ENCODE measurements at places on chromosomes 1 and 21.
A peak's percentile ranks its signal among the peaks of the same experiment; 100 is the strongest.

DNA sequence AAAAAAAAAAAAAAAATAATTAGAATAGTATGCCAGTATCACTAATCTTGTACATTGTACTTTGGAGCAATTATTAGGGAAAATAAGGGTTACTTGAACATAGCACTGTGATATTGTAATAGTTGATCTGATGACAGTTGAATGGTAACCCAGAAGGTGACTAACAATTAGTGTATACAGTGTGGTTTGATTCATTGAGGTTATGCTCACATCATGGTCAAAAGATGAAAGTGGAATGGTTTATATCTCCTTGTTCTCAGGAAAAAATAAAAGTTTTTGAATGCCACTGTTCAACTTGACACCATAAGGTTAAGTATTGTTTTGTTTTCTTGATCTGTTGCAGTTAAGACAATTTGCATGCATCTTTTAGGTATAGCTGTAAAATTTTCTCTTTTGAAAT lies 87.0 kb downstream of the GPR52 start:
- DNase-seq = peak; percentile 60

DNA sequence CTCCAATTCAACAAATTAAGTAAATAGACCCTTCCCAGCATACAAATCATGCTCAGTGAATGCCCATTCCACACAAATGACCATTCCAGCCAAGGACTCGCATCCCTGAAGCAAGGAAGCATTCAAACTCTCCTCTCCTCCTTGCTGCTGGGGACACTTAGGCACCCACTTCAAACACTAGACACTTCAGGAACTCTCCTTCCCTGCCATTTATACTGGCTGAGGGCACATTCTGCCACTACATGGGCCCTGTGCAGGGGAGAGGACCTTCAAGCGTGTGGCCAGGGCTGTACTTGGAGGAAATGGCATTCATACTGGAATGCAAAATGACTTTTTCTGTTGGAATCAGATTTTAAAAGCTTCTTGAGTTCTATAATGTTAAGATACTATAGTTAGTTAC lies 22.3 kb downstream of the GJA5 start:
- no peak for DNase-seq

DNA sequence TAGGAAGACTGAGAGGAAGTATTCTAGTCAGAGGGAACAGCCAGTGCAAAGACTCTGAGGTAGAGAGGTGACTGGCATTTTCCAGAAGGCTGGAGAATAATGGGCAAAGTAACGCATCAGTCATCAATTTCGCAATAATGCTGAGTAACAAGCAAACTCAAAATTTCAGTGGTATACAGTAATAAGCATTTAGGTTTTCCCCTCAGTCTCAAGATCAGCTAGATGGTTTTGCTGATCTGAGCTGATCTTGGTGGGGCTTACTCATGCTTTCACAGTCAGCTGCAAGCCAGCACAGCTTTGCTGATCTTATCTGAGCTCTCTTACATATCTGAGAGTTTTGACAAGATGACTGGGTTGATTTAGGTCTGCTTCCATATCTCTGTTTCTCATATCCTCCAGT lies 108.7 kb downstream of the TSEN15 start:
- DNase-seq = peak; percentile 40

DNA sequence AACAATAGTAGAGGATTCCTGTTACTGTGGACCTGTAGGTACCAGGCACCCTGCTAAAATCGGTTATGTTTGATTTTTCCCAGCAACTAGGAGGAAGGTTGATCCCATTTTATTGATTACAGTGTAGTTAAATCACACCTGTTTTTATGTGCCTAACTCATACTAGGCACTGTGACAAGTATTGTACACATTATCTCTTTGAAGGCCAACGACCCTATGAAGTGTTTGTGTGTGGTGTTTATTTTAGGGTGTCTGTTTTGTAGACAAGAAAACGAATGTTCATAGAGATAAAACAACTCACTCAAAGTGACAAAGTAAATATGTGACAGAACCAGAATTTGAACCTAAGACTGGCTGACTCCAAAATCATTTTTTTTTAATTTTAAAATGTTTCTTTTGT lies 49.5 kb downstream of the FGGY start:
- no peak for DNase-seq

GRCh38 chr1:211616231-211616964 lies 37.4 kb upstream of the SLC30A1 start:
- no peak for DNase-seq

DNA sequence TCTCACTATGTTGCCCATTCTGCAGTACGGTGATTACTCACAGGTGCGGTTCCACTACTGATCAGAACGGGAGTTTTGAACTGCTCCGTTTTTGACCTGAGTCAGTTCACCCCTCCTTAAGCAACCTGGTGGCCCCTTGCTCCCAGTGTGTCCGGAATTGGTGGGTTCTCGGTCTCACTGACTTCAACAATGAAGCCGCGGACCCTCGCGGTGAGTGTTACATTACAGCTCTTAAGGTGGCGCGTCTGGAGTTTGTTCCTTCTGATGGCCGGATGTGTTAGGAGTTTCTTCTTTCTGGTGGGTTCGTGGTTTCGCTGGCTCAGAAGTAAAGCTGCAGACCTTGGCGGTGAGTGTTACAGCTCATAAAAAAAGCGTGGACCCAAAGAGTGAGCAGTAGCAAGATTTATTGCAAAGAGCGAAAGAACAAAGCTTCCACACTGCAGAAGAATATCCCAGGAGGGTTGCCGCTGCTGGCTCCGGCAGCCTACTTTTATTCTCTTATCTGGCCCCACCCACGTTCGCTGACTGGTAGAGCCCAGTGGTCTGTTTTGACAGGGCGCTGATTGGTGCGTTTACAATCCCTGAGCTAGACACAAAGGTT lies 17.6 kb upstream of the PARP1 start:
- no peak for DNase-seq

GRCh38 chr1:27736252-27736651 lies 10.5 kb downstream of the FAM76A start:
- DNase-seq = no peak

DNA sequence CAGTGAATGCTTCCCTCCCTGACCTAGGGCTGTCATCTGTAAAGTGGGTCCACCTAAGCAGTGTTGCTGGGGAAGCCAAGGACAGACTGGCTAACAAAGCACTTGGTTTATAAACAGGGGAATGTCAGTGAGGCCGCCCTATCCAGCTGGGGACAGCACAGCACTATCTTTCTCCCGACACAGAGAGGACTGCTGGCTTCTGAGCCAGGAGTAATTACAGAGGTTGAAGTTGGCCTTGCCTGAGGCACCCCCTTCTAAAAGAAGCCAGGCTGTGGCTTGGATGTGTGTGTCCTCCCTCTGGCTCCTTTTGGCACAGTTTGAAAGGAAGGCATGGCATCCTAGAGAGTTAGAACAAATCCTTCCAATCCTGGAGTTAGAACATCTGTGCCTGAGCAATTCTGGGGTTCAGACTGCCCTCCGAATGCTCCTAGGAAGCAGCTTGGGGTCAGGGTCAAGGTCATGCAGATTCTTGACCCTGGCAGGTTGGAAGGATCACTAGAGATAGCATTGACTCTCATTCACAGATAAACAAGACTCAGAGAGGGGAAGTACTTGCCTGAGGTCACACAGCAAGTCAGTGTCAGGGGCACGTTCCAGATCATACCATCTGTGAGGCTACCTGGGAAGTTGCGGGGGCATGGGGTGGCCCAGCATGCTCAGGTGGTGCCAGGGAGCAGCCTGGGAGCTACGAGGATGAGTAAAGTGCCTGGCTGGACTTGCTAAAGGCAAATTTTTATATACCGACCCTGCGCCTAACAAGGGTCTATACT lies 1.3 kb upstream of the LDLRAP1 start:
- no peak for DNase-seq

- DNase-seq = no peak
Observed at GRCh38 chr1:22330760-22331119, 120.9 kb upstream of the ZBTB40 start.

DNA sequence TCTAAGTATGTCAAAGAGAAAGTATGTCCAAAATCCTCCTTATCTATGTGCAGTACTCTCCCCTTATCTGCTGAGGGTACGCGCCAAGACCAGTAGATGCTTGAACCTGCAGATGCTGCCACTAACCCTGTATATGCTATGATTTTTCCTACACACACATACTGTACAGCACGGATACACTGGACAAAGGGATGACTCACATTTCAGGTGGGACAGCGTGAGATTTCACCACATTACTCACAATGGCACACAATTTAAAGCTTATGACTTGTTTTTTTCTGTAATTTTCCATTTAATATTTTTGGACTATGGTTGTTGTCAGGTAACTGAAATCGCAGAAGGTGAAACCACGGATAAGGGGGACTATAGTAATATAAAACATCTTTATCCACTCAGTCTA lies 4.1 kb downstream of the ORC1 start:
- DNase-seq = no peak

GRCh38 chr1:244854166-244854565 lies 10.2 kb downstream of the HNRNPU start:
- DNase-seq = no peak

GRCh38 chr1:114026797-114027196 lies 47.5 kb downstream of the OLFML3 start:
- no peak for DNase-seq

DNA sequence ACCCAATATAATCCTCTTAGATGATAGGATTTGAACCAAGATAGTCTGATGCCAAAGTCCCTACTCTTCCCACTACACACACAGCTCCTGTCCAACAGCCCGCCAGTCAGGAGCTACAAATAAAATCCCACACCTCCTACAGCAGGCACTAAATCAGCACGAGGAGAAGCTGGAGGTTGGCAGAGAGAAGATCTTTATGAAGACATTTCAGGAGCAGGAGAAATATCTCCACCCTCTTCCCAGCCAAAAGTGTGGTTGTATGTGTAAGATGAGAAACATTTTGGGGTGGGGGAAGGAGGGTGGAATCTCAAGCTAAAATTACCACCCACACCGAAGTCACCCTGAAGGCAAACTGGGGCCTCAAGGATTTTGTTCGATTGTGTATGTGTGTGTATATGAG lies 54.5 kb downstream of the PLXNA2 start:
- no peak for DNase-seq

GRCh38 chr1:165942927-165943597 lies 115.6 kb downstream of the UCK2 start:
- no peak for DNase-seq

GRCh38 chr21:16569679-16570078 lies 839.9 kb downstream of the USP25 start:
- DNase-seq = no peak

DNA sequence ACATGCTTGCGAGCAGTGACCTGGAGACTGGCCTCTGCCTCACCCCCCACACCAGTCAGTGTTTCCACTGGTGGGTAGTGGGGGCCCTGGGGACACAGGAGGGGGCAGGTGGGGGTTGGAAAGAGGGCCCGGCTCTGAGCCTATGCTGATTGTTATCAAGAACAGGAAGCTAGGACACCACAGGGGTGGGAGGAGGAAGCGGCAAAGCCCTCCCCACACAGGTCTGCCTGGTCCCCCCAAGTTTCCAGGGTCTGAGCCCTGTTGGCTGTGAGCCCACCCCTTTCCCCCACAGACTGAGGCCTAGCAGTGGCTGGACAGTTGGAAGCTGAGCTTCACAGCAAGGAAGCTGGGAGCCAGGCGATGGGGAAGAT lies 1.6 kb upstream of the PTPN7 start:
- DNase-seq = no peak

- DNase-seq = no peak
Observed at GRCh38 chr21:32184485-32184884, 94.4 kb downstream of the MIS18A start.

- no peak for DNase-seq
Observed at GRCh38 chr1:172408958-172409357, 11.5 kb upstream of the C1orf105 start.

DNA sequence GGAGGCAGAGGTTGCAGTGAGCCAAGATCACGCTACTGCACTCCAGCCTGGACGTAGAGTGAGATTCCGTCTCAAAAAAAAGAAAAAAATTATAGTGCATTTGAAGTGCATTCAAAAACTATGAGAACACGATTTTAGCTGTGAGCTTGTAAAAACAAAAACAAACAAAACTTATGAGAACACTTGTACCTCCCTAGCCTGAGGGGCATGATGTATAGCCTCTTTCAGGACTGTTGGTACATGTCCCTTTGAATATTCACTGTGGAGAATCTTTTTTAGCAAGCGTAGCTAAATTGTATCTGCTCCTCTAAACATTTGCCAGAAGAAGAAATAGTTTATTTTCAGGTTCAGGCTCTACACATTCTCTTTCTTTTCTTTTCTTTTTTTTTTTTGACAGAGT lies 9.5 kb upstream of the DEGS1 start:
- DNase-seq = no peak

GRCh38 chr1:203178083-203178482 lies 2.5 kb upstream of the MYBPH start:
- peak; percentile 68 for DNase-seq

GRCh38 chr1:172135978-172136610 lies 284.4 kb upstream of the C1orf105 start:
- DNase-seq = no peak

DNA sequence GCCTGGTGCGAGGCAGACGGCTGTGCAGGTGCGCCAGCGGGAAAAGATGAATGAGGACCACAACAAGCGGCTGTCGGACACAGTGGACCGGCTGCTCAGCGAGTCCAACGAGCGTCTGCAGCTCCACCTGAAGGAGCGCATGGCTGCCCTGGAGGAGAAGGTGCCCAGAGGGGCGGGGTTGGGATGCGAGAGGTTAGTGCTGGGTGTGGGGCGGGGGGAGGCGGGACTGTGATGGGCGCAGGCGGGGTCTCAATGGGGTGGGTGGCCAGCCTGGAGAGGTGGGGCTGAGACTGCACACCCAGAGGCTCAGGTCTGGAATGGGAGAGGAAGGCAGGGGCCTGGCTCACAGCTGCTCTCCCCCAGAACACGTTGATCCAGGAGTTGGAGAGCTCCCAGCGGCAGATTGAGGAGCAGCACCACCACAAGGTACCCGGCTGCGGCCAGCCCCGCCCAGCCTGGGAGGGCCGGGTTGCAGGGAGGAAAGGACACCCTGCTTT lies 22.3 kb downstream of the PPFIA4 start:
- DNase-seq = no peak

GRCh38 chr1:186033847-186034271 lies 299.7 kb downstream of the HMCN1 start:
- peak; percentile 24 for DNase-seq

GRCh38 chr1:147167365-147167764 lies 4.9 kb downstream of the PRKAB2 start:
- peak; percentile 98 for DNase-seq

- no peak for DNase-seq
Observed at GRCh38 chr1:78088015-78088414, 42.2 kb downstream of the GIPC2 start.

GRCh38 chr1:150006881-150007421 lies 3.6 kb downstream of the OTUD7B start:
- peak; percentile 29 for DNase-seq

DNA sequence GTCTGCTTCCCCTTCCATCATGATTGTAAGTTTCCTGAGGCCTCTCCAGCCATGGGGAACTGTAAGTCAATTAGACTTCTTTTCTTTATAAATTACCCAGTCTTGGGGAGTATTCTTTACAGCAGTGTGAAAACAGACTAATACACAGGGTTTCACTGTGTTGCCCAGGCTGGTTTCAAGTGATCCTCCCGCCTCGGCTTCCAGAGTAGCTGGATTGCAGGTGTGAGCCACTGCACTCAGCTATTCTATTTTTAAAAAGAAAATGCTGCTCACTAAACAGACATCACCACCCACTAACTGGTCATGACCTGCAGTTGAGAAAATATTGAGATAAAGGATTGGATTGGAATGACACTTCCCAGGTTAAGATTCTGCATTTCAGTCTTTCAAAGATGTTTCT lies 20.8 kb upstream of the SLC2A7 start:
- no peak for DNase-seq

- DNase-seq = no peak
Observed at GRCh38 chr1:9494936-9495758, 44.1 kb upstream of the SLC25A33 start.

Measured in RCC 7860 (cell line).